Lower leg skin (tissue), 4 donors: ENCODE measurements at places on chromosomes 4 and X.

GRCh38 chr4:18077808-18078207, 56.3 kb upstream of the LCORL start:
- no peak for DNase-seq

GRCh38 chrX:31487951-31488350, 416.1 kb upstream of the FTHL17 start:
- DNase-seq = no peak

- DNase-seq = no peak
Observed at GRCh38 chrX:124736553-124737270, 390.3 kb downstream of the SH2D1A start.

GRCh38 chrX:30530606-30531005, 47.0 kb downstream of the TASL start:
- no peak for DNase-seq

- DNase-seq = no peak
Observed at GRCh38 chr4:47538111-47538824, 53.2 kb downstream of the ATP10D start.

DNA sequence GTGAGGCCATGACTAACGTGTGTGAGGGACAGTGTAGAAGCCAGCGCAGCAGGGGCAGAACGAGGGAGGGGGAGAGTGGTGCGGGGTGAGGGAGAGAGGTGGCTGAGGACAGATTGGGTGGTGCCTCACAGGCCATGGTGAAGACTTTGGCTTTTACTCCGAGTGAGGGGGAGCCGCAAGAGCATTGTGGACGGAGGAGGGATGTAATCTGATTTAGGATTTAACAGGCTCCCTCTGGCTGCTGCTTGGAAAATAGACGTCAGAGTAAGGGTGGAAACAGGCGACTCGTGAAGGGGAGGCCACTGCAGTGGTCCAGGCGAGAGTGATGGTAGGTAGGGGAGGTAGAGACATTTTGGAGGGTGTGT, 13.0 kb downstream of the PPP1R3F start:
- DNase-seq = peak; percentile 57

DNA sequence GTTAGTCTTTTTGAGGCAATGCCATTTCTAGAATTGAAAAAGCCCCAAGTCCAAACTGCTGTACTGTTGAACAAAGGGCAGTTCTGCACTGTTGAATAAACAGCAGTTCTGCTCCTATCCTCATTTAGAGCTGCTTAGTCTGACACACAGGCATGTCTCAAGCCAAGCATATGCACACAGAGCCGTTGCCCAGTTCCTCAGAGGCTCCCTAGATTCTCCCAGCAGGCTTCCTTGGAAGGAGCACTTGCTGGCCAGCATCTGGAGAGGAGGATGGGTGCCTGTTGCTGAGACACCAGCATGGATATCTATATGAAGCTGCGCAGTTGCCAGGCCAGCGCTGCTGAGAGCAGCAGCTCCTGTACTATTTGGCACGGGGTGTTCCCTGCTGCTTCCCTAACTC, 138.3 kb upstream of the USP38 start:
- peak; percentile 26 for DNase-seq

GRCh38 chr4:124483048-124483906, 229.3 kb downstream of the ANKRD50 start:
- no peak for DNase-seq
